ENCODE measurements at places on chromosomes 4 and X.

- no peak for DNase-seq
These were observed 155.7 kb upstream of the LEF1 start for GRCh38 chr4:108324450-108324849.

DNA sequence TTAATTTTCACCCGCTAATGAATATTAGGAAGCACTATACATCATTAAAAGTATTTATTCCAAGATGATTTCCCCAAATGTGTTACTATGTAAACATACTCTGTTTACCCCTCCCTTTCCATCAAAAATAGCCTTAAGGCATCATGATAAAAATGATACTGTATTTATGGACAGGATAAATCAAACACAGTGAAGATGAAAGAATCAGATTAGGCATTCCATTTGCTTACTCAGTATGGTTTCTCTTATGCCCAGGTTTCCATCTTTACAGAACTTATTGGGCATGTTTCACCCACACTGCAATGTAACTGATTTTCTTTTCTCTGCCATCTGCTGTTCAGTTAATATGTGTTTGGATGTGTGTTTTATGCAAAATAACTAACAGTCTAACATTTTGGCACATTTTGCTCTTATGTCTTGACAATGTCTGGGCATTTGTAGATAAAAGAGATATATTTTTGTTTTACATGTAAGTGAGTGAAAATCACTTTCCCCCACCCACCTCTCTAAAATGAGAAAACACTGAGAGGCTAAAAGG, 445.2 kb downstream of the RPA4 start:
- no peak for DNase-seq

DNA sequence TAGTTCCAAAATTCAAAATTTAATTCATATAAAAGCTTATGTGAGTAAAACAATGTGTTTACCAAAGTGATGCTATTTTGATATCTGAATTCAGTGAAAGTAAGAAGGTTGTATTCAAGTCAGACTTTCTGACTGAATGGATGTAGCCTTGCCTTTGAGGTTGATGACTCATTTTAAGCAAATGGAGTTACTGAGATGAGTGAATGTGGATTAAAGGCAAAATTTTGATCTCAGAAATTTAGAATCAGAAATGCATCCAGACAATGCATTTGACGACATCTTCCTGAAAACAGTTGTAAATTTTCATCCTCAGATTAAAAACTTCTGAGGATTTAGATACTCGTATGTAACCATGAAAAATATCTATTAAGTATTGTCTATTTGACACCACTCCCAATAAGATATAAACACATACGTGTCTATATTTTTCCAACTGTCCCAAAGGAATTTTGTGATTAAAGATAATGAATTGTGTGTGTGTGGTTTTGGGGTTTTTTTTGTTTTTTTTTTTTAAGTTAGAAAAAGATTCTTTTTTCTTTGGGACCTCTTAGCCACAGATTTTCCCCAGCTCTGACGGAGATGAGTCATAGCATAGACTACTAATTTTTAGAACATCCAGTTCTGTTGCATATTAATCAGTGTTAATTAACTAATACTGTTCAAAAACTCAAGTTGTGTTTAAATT, 34.4 kb downstream of the NFKB1 start:
- DNase-seq, result no peak

DNA sequence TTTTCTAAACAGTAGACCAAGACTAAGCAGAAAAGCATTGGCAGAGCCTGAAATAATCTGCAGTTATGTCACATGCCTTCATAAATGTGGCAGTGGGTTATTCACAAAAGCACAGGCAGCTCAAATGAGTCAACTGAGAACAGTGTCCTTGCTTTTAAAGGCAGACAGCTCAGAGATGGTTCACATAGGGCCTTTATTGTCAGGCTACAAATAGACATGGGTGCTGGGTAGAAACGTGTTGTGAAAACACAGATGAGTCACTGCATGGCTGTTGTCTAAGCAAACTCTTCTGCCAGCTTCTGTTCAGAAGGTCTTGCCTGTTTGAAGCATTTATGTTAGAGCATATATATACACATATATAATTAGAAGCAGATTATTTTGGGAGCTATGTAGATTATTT, 118.0 kb downstream of the SLC4A4 start:
- no peak for DNase-seq

DNA sequence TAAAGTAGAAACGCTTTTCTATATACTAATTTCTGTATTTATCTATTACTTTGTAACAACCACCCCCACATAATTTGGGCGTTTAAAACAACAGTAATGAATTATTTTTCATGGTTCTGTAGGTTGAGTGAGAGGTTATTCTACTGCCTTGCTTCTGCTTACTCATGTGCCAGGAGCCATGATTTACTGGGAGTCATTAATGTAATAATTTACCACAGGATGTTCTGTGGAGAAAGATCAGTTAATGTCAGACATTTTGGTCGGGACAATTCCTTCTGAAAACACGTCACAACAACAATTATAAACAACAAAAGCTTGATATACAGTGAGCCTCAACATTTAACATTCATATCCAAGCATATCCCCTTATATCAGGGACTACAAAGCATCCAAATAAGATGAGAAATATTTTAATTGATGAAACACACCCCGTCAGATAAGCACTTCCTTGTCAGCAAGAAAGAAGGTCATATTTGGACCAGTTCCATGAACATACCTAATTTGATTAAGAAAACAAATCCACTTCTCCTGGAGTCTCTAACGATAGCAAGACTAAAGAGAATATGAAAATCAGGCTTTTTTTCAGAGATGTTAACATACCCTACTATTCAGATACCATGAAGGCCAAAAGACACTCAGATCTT, 238.5 kb downstream of the PRDM5 start:
- DNase-seq, result no peak

GRCh38 chrX:30402366-30402765, 93.2 kb upstream of the NR0B1 start:
- DNase-seq, result no peak

DNA sequence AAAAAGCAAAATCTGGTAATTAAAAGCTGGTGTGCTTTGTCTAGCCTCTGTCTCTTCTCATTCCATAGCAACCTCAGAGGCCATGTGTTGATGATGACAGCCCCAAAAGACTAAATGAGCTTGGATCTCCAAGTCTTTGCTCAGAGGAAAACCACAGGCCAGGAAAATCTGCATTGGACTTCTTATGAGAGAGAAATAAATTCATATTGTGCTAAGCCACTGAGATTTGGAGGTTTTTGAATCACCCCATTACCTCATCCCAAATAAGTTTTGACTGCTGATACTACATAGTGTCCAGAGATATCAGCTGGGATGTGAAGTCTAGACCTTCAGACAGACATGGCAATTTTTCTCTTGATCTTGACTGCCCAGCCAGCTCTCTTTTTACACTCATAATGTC, 178.6 kb upstream of the DIPK2B start:
- no peak for DNase-seq

DNA sequence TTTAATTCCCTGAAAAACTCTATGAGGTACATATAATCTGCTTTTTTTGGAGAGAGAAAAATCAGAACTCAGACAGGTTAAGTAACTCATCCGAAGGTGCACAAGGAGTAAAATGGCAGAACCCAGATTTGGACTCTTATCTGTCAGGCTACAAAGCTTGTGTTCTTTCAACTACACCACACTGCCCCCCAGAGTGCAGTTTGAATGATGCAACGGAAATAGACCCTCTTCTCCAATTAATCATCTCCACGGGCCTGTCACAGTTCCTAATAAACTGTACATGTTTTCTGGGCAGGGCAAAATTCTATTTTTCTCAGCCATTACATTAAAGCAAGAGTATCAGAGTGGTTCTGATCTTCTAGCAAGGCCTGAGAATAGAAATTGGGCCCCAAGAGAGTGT, 35.3 kb upstream of the DCX start:
- no peak for DNase-seq

- no peak for DNase-seq
These were observed 6.5 kb downstream of the TEX13D start for GRCh38 chrX:124338733-124339514.

- no peak for DNase-seq
These were observed 610.2 kb upstream of the HTR2C start for GRCh38 chrX:113973706-113974105.

- DNase-seq, result no peak
These were observed 24.2 kb upstream of the CSF2RA start for GRCh38 chrX:1244164-1245076.

- no peak for DNase-seq
These were observed 48.4 kb downstream of the IDS start for GRCh38 chrX:149456476-149457245.

Measured in activated T-helper 1 cell treated with anti-CD3 and anti-CD28 coated beads, Interleukin-12 subunit alpha, Interleukin-12 subunit beta, Interleukin-2, Interleukin-4 antibody, amounts not matched to agents 30 ng/mL and 10 ng/mL and 1 ng/mL, durations not matched to agents 14 hours and 24 hours and 36 hours (primary cell).